ENCODE measurements at places on chromosomes 2 and 18.

DNA sequence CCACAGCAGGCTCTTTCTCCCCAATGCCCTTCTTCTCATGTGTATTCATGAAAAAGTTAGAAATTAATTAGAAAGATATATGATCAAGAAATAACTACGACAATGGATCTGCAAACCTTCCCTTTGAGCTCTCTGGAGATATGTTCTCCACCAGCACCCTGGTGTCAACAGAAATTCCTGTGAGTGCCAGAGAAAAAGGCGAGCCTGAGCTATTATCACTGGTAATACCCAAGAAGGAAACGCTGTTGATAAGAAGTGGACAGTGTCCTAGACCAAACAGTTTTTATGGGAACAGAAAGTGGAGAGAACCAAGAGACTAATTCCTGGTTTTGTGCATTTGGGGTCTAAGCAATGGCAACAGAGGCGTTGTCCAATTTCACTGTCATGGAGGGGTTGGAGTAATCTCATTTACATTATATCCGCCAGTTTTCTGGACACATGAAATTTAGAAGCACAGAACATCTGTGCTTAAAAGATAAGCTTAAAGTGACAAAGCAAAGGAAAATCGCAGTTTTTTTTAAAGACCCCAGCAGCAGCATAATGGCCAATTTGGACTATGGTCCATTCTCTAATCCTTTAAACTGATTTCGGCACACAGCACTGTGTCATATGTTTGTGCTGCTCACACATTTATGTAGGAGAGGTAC lies 47.2 kb upstream of the CDC42EP3 start:
- peak; percentile 86 for DNase-seq

GRCh38 chr2:3112131-3112530 lies 265.5 kb downstream of the EIPR1 start:
- no peak for DNase-seq

DNA sequence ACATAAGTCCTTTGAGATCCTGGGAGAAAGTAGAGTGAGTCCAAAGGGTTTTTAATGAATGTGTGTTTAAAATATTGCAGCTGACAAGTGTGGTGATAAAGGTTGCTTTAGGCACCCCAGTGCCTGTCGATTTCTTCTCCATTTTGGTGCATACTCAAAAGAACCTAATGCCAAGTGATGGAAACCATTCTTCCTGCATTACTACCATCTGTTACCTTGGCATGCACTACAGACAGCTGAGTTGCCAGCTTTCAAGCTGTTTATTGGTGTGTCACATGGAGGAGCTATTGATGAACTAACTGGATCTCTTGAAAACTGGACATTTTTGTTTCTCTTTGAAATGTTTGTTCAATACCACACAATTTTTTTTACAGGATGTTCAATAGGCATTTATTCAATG lies 350.0 kb downstream of the AKAIN1 start:
- DNase-seq = no peak

DNA sequence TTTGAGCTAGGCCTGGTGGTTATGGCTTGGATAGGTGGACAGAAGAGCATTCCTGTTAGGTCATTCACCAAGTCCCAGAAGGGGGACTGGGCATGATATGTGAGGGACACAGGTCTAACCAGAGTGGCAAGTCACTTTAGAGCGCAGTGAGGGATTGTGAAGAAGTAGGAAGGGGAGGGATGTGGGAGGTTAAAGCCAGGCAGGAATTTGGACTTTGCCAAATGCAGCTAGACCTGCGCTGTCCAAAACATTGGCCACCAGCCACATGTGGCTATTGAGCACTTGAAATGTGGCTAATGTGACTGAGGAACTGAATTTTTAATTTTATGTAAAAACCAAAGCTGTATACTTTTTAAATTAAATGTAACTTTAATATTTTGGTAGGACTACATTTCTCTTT lies 23.7 kb downstream of the GCKR start:
- DNase-seq = no peak

DNA sequence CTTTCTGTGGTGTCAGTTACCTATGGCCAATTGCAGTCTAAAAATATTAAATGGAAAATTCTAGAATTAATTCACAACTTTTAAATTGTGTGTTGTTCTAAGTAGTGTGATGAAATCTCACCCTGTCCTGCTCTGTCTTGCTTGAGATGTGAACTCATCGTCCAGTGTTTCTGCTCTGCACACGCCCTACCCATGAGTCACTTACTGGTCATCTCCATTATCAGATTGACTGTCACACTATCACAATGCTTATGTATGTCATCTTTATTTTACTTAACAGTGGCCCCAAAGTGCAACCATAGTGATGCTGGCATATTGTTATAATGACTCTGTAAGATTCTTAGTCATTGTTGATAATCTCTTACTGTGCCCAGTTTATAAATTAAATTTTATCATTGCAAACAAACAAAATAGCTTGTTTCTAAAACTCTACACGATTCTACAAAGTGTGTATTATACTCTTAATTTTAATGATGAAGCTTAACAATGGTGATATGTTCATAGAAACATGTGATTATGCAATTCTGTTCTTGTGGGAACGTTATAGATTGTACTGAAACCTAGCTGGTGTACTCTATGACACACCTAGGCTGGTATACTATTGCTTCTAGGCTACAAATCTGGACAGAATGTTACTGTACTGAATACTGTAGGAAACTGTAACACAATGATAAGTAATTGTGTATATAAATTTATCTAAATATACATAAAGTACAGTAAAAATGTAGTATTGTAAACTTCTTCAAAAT lies 1086.8 kb upstream of the PIK3C3 start:
- peak; percentile 7 for DNase-seq
